T-helper 9 cell (primary cell): ENCODE measurements at places on chromosomes 7 and 10.

- no peak for DNase-seq
Observed at GRCh38 chr7:50475340-50475739, 25.2 kb upstream of the FIGNL1 start.

GRCh38 chr10:43852149-43852548 is 203.5 kb upstream of the ZNF32 start:
- DNase-seq = no peak

DNA sequence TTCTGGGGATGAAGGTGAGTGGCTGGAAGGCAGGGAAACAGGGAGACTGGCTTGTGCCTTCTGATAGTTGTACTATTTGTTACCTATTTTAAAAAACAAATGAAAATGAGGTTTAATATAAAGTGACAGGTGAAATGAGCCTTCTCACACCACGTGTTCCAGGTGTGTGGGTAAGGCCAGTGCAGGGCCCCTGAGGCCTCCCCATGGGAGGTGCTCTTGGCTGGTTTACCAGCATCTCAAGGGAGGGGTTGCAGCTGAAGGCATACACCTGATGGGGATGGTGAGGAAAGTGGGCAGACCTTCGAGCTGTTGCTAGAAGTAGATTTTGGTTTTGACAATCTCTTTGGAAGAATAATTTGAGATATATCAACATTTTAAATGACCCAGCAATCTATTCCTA is 103.6 kb downstream of the ARHGAP22 start:
- DNase-seq = no peak

GRCh38 chr10:218798-219197 is 83.5 kb downstream of the ZMYND11 start:
- no peak for DNase-seq

GRCh38 chr10:93481637-93482144 is 443 bp downstream of the MYOF start:
- DNase-seq = no peak

GRCh38 chr7:95473276-95473985 is 12.3 kb upstream of the ASB4 start:
- no peak for DNase-seq
